Kasumi-1 (cell line): ENCODE measurements at places on chromosomes 3 and 15.

DNA sequence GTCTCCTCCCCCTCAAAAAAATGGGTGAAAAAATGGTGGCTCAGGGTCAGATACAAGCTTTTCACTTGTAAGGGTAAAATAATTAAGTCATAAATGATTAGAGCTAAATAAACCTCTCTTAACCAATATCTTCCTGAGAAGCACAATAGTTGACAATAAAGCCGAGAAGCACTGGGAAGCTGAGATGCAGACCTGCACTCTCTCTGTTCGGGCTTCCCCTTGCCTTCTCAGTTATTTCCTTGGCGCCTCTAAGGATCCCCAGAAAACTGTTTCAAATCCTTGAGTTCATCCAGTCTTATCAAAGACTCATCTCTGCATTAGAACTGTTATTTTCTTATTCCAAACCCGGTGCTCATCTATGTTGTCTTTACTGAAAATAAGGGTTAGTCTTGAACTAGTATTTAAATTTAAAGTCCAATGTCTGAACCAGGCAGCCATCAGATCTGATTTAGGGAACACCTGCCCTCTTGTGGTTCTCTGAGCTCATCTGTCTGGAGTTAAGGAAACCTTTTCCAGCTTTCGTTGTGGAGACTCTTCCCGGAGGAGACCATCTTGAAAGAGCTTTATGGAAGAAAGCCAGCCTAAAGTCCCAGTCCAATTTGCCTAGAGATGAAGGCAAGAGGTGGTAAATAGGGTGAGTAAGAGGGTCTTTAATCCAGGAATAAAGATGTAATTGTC, 256.4 kb upstream of the MCTP2 start:
- peak; percentile 34 for DNase-seq

GRCh38 chr3:22685597-22685996, 517.5 kb upstream of the UBE2E2 start:
- DNase-seq = peak; percentile 40

- DNase-seq = peak; percentile 10
Observed at GRCh38 chr15:61195116-61196002, 33.7 kb downstream of the RORA start.

- DNase-seq = no peak
Observed at GRCh38 chr3:111737047-111737705, 121.9 kb upstream of the PHLDB2 start.

DNA sequence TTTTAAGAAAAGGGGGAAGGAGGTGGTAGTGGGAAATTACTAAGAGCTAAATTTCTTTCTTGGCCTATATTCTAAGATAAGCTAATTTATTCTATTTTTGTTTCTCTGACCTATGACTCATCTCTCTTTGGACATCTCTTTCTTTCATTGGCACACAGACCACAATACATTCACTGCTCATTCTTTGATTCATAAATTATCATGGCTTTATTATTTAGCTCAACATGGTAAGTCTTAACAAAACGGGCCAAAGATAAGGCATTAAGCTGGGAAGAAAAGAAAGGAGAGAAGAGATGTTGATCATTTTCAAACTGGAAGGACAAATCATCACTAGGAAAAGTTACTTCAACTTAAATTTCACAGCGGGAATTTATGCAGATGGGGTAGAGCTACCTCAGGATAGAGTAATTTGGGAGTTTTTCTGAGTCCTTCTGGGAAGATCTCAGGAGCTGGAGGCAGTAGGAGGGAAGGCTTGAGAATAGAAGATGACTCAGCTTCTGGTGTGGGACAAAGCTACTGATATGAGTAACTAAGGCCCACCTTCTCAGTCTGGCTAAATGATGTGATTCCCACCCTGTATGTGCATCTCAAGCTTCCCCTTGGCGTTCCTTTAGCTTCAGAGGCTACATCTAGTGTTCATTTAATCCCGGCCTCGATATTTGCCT, 7.5 kb upstream of the ALCAM start:
- no peak for DNase-seq

- no peak for DNase-seq
Observed at GRCh38 chr15:78983146-78983918, 38.5 kb upstream of the CTSH start.

DNA sequence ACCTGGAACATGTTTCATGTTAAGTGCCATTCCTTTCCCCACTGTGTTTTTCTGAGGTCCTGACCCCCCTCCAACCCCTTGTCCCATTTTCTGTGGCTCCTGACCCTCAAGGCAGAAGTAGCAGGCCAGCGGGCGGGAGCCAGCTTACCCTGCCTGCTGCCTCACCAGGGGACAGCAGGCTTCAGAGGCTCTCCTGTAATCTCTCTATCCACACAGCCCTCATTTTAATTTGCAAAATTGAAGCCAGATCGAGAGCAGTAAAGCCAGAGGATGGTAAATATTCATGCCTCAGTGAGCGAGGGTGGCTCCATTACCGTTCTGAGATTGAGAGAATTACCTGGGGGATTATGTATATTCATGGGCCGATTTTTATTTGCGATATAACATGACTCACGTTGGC, 147.6 kb downstream of the DNAJB8 start:
- DNase-seq = no peak

DNA sequence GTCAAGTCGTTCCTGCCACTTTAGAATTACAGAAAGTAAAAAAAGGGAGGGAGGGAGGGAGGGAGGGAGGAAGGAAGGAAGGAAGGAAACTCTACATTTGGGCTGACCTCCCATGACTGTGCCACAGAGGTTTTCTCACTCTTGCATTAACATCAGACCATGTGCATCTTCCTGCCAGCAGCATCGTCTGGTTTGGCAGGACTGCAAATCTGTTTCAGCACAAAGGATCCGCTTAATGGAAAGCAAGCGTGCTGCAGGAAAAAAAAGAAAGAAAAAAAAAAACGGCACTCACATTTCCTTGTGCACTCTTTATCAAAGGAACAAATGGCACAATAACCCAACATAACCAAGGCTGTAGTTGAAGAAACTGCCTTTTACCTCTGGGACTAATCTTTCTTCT, 148.8 kb upstream of the HES1 start:
- DNase-seq = no peak

GRCh38 chr15:68608206-68608843, 29.5 kb downstream of the CORO2B start:
- no peak for DNase-seq

GRCh38 chr15:71957026-71957425, 146.7 kb downstream of the NR2E3 start:
- DNase-seq = no peak

DNA sequence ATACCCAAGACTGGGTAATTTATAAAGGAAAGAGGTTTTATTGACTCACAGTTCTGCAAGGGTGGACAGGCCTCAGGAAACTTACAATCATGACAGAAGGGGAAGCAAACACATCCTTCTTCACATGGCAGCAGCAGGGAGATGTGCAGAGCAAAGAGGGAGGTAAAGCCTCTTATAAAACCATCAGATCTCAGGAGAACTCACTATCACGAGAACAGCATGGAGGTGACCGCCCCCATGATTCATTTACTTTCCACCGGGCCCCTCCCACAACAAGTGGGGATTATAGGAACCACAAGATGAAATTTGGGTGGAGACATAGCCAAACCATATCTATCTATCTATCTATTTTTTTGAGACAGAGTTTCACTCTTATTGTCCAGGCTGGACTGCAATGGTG, 5.4 kb downstream of the GDPGP1 start:
- DNase-seq = no peak

DNA sequence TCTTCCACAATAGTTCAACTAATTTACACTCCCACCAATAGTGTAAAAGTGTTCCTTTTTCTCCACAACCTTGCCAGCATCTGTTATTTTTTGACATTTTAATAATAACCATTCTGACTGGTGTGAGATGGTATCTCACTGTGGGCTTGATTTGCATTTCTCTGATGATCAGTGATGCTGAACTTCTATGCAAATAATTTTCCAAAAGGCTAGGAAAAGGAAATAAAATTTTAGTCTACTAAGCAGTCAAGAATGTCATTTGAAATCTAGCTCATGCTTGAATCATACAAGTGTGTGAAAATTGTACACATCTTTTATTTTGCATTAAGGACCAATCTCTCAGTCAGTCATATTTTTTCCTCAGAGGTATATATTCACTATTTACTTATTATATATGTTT, 101.7 kb upstream of the UBP1 start:
- no peak for DNase-seq

DNA sequence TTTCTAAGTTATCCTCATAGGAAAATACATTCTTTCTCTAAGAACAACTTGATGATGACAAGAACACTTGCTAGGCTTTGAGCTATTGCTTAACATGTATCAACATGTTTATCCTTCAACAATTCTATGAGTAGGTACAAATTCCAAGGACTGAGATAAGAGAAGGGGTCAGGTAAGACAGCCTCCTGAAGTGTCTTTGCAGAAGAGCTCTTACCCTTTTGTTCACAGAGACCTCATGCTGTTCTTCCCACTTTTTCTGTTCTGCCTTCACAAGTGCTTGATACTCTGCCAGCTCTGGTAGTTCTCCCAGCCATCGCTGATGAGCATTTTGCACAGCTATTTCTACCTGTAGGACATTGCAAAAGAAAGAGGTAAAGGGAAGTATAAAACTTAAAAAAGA, 50.9 kb downstream of the CEP152 start:
- no peak for DNase-seq

GRCh38 chr3:188049606-188050530, 104.1 kb upstream of the LPP start:
- DNase-seq = no peak

GRCh38 chr15:23566071-23566554, 639 bp downstream of the MKRN3 start:
- no peak for DNase-seq

GRCh38 chr3:167885277-167885676, 149.8 kb downstream of the SERPINI1 start:
- no peak for DNase-seq

DNA sequence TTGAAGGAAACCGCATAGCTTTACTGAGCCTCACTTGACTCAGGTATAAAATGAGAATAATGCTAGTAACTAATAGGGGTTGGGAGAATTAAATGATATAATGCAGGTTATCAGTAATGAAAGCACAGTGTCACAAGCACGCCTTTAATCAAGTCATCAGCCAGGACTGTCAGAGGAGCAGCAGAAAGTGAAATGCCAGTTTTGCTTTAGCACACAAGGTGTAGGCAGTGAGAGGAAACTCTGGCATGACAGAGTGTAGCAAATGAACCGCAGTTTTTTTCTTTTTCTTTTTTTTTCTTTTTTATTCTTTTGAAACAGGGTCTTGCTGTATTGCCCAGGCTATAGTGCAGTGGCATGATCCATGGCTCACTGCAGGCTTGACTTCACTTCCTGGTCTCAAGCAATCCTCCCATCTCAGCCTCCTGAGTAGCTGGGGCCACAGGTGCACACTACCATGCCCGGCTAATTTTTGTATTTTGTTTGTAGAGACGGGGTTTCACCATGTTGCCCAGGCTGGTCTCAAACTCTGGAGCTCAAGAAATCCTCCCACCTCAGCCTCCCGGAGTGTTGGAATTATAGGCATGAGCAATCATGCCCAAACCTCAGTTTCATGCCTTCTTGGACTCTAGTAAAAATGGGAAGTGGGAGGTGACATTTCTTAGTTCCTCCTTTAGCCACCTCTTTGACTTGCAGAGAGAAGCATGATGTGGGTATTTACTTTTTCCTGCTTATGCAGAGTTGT, 9.7 kb upstream of the SCAANT1 start:
- DNase-seq = peak; percentile 91

- no peak for DNase-seq
Observed at GRCh38 chr3:57749542-57749941, 6.6 kb upstream of the SLMAP start.

DNA sequence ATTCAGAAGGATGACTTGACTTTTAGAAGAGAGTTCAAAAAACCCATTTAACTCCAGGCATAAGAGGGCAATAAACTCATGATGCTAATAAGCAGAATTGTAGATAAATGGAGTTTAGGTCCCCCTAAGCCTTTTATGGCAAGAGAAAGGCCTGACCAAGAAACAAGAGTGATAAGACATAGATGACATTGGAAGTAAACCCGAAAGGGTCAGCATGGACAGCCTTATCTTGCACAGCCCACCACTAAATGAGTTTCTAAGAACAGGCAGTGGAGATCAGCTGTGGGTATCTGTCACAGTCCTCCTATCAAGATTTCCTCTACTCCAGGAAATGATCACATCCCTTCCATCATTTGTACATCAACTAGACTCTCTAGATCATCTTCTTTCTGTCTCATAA, 457.9 kb upstream of the ADAMTS9 start:
- DNase-seq = no peak

- no peak for DNase-seq
Observed at GRCh38 chr3:138673641-138674530, 65.3 kb downstream of the FAIM start.

DNA sequence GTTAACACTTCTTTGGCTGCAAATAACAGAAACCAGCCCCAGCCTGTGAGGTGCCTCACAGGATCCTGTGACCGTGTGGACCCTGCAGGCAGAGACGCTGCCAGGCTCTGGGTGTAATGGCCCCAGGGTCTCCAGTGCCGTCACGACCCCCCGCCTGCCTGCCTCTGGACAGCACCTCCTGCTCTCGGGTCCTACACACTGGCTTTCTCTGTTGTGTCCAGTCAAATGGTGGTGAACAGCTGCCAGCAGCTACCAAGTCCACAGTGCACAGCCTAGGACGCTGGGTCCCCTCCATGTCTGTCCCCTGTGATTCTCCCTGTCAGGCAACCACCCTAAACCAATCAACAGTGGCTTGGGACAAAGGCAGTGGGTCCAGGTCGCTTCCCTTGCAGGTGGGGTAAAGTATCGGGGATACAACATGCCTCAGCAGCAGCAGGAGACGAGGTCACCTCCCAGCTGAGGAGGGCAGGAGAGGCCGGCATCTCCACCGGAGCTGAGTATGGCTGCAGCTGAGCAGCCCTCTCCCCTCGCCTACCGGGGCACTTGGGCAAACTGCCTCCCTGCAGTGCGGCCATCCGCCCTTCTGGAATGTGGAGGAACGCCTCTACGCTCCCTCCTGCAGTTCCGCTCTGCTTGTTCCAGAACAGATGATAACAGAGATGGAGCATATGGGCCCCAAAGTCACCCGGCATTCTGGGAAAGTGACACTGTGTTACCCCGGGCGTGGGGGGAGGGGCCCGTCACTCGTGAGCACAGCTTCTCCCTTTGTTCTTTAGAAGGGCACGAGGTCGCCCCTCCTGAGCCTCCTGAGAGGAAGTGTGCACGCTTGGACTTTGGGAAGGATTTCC, 21.1 kb upstream of the SKOR1 start:
- no peak for DNase-seq
